Ovary (tissue), 10 donors: ENCODE measurements at places on chromosomes 16 and 17. TPM values are rescaled to one million over a fixed set of nuclear protein-coding genes. Genes with fewer than 3 reads are reported as not detected.

GRCh38 chr17:29918922-29919856 is 10.8 kb downstream of the SSH2 start:
- DNase-seq = no peak

DNA sequence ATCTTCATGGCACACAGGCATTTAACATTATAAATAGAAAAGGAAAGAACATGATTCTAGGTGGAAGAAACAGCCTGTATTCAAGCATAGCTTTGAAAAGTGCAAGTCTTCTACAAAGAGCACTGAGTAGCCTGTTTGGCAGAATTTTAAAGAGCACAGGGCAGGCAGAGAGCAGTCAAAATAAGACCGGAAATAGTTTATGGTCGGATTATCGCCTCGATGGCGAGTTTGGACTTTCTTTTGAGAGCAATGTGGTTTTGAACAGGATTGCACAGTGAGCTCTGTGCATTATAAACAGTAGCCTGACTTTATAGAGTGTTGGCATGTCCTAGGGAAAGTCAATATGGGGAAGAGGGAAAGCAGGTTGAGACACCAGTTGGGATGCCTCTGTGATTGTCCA is 6.2 kb upstream of the TMEM100 start:
- DNase-seq = no peak

- DNase-seq = no peak
Observed at GRCh38 chr16:35714665-35715064, 2255.3 kb downstream of the TP53TG3F start.

GRCh38 chr17:79413611-79414010 is 197.2 kb downstream of the RBFOX3 start:
- no peak for DNase-seq

- DNase-seq = no peak
Observed at GRCh38 chr16:59864981-59865666, 1131.0 kb upstream of the GOT2 start.

GRCh38 chr16:49140618-49141017 is 141.0 kb downstream of the CBLN1 start:
- DNase-seq = no peak

RTN4RL1 gene
- 4.1 TPM for total RNA-seq

GRCh38 chr17:71885662-71886061 is 235.2 kb upstream of the SOX9 start:
- DNase-seq = no peak

GRCh38 chr16:55147396-55147795 is 176.6 kb upstream of the IRX6 start:
- DNase-seq = no peak

PNMT gene
- 1.2 TPM for total RNA-seq

KIF19 gene
- 1.2 TPM for total RNA-seq

ZNF688 gene
- total RNA-seq = 15.4 TPM

GRCh38 chr17:692116-692515 is 22.5 kb downstream of the VPS53 start:
- no peak for DNase-seq

- no peak for DNase-seq
Observed at GRCh38 chr16:66240088-66240487, 126.4 kb upstream of the CDH5 start.

DNA sequence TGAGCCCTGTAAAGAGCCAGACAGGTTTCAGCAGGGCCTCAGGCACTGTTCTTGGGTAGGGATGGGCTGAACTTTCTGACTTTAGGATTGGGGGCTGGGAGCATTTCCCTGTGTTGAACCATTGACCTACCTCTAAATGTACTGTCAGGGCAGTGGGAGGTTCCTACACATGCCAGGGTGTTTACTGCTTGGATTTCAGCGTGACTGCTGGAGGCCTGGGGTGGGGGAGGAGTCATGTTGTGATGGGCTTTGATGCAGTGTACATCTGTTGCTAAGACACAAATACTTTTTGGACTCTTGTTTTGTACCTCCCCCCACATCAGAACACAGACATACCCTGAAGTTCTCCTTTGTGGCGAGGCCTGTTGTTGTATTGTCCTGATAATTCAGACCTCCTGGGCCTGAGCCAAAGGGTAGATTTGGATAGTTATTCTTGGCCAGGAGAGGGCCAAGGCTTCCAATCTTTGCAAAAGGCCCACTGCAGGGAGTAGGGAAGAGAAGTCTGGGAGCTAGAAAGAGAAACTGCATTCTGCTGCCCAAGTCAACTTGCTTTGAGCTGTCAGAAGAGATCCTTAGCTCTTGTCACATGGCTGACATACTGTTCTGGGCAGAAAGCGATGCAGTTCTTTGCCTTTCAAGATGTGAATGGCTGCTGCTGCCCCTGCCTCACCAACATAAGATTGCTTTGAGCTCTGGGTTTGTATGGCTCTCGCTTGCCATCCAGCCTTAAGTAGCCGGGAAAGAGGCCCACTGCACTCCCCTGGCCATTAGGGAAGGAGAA is 3.7 kb downstream of the NFE2L1 start:
- peak; percentile 73 for DNase-seq

TMEM114 gene
- total RNA-seq = not detected

DNA sequence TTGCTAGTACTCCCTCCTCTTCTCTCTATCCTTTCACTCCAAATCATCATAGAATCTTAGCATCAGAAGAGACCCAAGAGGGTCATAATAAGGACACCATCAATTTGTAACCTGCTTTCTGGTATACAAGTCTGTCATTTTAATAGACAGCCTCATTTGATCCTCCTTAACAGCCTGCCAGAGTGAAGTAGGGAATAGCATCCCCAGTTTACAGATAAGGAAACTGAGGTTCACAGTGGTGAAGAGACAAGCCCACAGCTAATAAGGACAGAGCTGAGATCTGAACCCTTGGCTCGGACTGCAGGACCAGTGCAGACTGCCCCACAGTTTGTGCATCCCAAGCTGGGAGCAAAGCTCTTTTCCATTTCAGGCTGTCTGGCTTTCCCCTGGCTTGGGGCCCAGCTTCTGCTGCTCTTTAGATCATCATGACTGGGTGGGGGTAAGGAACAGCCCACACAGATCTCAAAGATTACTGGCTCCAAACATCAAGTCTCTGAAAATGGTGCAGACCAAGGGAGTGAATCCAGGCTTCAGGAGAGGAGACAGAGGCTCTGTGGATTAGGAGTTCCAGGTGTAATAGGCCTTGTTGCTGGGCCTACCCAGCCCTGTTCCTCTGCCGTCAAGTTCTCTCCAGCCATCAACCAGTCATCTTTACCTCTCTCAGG is 10.3 kb upstream of the IGFBP4 start:
- DNase-seq = no peak

GRCh38 chr16:55825115-55825728 is 7.7 kb downstream of the CES1 start:
- no peak for DNase-seq

DNA sequence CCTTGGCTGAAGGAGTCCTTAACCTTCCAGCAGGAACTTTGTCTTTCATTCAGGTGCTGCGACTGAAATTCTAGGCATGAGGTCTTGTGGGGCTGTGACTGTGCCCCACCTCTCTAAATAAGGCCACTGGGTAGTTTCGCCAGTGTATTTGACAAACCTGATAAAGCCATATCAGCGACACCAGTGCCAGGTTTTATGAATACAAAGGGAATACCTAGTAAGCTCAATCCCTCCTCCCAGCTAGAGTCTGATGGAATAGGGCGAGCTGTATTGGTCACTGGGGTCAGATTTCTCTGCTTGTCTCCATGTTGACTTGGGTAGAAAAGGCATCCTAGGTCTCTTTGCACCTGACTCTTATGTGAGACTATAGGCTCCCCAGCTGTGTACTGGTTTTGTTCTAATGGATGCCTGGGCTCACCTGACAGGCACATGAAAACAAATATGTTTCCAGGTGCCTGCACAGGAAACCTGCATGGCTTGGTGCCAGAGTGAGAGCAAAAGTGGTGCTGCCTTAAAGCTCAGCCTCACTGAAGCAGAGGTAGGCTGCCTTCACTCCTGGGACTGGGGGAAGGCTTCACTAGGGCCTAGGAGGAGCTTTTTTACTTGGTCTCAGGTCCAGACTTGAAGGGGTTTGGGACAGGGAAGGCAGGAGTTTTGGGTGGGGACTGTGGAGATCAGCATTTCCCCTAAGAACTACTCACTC is 8.3 kb downstream of the SLC7A6 start:
- DNase-seq = no peak

GRCh38 chr17:73281928-73282327 is 20.2 kb upstream of the CPSF4L start:
- no peak for DNase-seq

DNA sequence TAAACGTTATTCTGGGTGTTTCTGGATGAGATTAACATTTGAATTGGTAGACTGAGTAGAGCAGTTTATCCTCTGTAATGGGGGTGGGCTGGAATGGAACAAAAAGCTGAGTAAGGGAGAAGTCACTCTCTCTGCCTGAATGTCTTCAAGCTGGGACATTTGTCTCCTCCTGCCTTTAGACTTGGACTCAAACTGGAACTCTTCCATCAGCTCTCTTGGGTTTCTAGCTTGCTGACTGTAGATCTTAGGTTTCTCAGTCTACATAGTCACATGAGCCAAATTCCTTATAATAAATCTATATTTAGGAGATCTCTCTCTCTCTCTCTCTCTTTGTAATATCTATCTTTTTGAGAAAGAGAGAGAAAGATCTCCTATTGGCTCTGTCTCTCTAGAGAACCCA is 553.3 kb upstream of the CDH11 start:
- DNase-seq = no peak

GRCh38 chr16:50254072-50254471 is 12.3 kb upstream of the ADCY7 start:
- DNase-seq = no peak

GRCh38 chr17:4648741-4649140 is 7.3 kb upstream of the ALOX15 start:
- no peak for DNase-seq

KRT36 gene
- not detected for total RNA-seq

BCO1 gene
- total RNA-seq = 1.4 TPM

DNA sequence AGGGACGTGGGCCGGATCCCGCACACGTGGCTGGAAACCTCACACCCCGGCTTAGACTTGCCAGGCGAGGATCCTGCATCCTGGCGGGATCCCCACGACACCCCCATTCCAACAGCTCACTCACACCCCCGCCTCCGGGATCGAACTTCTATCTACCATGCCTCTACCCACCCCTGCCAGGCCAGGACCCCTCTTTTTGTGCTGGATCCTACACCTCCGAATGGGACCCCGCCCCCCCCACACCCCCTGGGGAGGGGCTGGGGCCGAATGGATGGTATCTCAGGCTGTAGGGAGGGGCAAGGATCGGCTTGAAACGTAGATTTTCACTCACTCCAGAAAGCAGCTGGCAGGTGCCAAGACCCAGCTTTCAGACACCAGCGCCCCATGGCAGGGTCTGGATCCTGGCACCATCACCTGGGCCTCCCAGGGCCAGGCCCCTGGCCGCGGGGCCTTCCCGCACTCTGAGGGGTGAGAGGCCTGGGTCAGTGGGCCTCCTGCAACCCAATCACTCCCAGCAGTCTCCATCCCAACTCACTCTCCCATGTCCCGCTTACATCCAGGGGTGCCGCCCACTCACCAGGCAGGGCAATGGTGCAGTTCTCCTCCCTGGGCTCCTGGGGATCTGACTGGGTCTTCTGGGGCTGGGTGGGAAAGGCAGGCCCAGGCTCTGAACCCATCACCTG is 6.7 kb downstream of the PRSS36 start:
- peak; percentile 50 for DNase-seq

DNA sequence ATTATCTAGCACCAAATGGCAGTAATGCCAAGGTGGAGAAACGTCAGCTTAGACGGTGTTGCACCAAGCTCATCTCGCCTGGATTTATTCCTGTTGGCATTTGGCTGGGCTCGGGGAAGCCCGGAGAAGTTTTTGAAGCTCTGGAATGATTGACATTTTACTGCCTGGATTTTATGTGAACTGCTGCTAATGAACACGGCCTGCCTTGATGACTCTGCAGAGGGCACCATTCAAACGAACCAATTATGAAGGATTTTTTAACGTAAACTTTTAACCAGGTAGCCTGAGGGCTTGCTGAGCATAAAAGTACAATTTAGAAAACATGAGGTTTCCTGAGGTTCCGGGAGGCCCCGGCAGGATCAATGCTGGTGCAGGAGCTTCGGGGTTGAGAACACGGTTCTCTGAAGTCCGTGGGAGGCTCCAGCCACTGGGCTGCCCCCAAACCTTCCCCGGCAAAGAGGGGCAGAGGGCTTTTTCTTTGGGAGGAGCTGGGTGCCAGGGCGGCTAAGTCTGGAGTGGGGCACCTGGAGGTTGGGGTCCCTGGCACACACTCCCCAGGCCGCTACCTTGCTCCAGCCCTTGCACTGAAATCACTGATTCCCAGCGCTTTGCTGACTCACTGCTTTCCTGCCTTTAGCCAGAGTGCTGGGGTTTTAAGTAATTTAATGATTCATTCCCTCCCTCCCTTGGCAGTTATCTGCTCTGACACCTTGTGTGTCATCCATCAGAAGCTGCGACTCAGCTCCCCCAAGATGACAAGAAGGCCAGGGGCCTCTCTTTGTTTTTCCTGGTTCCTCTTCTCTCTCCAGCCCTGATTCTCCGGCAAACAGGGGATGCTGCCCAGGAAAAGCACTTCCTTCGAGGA is 161.2 kb upstream of the IRX3 start:
- DNase-seq = no peak

KRTAP1-5 gene
- not detected for total RNA-seq

DNA sequence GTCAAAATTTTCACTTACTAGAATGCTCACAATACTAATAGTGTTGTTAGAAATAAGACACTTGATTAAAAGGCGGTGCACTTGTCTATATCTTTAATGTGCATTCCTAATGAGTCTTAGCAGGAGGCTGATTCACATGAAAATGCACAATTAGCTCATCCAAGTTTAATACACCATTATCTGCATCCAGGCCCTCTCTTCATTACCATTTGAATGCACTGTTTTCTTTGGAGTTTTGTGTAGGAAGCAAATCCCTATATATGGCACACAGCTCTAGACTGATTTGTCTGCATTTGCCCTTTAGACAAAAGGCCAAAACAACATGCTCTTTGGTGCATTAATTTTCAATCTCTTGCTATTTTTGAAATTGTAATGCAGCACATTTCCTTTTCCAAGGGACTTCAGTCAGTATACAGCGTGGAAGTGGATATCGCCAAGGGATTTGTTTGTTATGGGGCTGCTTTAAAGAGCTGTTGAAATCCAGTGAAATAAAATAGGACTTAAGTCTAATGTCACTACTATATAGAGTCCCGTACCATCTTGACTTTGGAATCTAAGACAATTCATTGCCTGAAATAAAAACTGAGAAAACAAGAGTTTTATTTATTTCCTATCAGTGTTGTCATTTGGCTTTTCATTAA is 257.6 kb upstream of the CPHXL start:
- no peak for DNase-seq

NR1D1 gene
- total RNA-seq = 68.2 TPM

GRCh38 chr17:29461483-29462206 is 71.5 kb downstream of the TAOK1 start:
- no peak for DNase-seq

- DNase-seq = no peak
Observed at GRCh38 chr17:35627417-35627816, 40.3 kb downstream of the AP2B1 start.

SHCBP1 gene
- total RNA-seq = 0.40 TPM

GRCh38 chr16:55264949-55265348 is 59.1 kb upstream of the IRX6 start:
- no peak for DNase-seq
